CD4-positive, alpha-beta T cell treated with Interleukin-12 subunit alpha and Interleukin-12 subunit beta, for 1 hour (primary cell): ENCODE measurements at places on chromosomes 11 and 22.

DNA sequence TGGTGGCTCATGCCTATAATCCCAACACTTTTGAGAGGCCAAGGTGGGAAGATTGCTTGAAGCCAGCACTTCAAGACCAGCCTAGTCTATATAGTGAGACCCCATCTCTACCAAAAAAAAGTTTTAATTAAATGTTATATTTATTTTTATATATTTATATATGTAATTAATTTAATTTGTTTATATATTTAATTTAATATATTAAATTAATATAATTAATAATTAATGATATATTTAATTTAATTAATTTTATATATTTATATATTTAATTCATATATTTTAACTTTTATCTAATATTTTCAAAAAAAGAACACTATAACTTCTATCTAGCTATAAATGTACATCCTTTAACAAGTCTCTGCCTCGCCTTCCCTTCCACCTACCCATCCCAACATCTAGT, 104.8 kb downstream of the PAX6 start:
- DNase-seq: no peak

DNA sequence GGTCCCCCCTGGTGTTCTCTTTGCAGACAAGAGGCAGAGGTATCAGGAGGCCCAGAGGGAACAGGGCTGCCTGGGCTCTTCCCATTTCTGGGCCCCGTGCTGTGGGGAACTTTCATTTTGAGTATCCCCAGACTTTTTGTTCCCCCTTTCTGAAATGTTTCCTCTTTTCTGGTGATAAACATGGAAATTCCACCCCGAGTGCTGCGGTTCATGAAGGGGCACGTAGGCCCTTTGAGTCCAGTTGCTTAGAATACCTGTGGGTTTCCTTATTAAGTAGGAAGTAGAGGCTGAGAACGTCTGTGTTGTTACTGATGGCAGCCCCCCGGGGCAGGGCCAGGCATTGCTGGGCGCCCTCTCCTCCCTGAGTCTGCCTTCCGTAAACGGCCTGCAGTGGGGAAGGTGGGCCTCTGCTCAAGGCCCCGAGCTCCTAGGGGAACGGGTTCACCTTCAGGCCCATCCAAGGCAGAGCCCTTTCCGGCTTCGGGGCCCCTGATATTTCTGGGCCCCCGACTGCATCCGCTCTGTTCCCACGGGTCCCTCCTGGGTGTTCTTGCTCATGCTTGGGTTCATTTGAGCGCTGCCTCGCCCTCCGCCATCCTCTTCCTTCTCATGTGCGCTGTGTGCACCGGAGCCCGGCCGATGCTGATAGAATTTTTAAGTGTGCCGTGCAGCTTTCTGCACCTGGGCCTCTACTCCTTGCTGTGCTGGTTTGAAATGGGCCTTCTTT, 12.0 kb downstream of the TBC1D22A start:
- DNase-seq: no peak

- DNase-seq: no peak
Measured at GRCh38 chr11:113372309-113372708, 15.3 kb upstream of the ANKK1 start.

- no peak for DNase-seq
Measured at GRCh38 chr11:105357764-105358163, 218.2 kb upstream of the CARD18 start.

DNA sequence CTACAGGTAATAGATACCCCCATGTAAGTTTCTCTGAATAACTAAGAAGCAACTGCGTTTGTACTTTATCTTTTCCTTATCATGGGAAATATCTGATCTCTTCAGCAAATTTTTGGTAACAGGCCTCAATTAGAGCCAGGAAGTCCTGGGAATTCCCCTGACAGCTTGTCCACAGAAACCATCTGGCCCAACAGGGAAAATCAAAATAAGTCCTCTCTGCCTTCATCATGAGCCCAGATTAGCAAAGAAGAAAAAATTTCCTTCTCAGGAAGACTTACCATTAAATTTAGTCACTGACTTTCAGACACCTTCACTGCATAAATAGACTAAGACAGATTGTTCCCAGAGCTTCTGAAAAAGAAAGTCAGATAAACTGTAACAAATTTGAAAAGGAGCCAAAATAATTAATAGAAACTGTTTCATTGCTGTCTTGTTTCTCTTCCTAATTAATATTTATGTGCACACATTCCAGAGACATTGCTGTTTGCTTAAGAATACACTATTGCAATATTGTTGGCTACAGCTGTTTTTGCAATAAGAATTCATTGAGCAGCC, 278.1 kb upstream of the FAT3 start:
- DNase-seq: no peak

DNA sequence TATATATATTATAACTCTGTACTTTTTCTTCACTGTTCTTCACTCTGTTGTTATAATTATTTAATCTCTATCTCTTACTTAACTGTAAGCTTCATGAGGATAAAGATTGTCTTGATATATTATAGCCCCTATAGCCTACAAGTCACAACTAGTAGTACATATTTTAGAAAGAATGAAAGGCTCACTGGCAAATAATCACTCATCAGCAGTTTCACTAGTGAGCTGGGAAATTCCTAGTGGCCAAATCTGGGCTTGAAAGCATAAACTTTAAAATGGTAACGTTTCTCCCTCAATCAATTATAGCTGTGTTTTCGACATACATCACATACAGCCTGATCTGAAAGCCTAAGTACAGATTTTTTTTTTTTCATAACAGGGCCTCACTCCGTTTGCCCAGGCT, 42.5 kb downstream of the CTSC start:
- no peak for DNase-seq

GRCh38 chr22:23772649-23773473, at the start of gene MMP11:
Gene MMP11, plus strand, starts transcription at chr22:23772849. Its CDS starts 22 bp downstream, at chr22:23772871.
- peak; percentile 59 for DNase-seq

- DNase-seq: no peak
Measured at GRCh38 chr11:8335683-8336082, 72.0 kb upstream of the LMO1 start.

- no peak for DNase-seq
Measured at GRCh38 chr11:126583101-126583500, 227.6 kb downstream of the ST3GAL4 start.

DNA sequence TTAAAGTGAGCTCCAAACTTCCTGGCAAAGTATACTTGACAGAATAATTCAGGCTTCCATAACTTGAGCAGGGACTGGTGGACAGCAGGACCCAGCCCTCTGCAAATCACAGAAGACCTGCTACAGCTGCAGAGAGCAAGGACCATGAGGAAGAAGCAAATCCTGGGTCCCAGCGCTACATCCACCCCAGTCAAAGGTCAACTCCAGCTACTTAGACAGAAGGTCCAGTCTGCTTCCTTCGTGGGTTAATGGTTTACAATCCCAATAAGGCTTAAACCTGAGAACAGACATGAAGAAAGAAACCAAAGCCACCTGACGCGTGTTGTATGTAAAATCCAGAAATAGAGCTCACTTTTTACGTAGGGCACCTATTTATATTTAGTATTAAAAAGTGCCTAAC, 57.7 kb downstream of the SHANK2 start:
- DNase-seq: no peak

DNA sequence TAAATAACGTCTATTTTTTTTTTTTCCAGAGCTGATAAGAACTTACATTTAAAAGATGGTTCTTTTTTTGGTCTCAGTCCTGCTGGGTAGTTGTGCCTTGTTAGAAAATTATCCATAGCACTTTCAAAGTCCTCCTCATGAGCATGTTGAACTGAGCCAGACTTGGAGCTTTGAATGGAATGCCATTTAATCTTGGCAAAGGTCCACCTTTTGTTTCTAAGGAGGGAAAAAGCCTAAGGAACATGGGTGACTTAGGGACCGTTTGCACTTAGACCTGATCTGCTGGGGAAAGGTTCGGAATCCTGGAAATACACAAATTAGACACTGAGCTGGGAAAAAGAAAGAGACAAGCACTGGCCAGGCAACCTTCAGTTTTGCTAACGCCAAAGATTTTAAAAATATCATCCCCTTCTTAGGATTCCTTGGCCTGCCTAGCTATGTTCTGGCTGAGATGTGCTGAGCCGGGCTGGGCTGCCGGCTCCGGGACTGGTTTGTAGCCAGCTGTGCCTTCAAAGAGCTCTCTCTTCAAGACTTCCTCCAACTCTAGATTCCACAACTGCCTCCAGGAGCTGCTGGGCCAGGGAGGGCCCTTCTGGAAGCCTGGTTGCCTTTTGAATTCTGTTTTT, 67.4 kb downstream of the ENDOD1 start:
- DNase-seq: no peak

DNA sequence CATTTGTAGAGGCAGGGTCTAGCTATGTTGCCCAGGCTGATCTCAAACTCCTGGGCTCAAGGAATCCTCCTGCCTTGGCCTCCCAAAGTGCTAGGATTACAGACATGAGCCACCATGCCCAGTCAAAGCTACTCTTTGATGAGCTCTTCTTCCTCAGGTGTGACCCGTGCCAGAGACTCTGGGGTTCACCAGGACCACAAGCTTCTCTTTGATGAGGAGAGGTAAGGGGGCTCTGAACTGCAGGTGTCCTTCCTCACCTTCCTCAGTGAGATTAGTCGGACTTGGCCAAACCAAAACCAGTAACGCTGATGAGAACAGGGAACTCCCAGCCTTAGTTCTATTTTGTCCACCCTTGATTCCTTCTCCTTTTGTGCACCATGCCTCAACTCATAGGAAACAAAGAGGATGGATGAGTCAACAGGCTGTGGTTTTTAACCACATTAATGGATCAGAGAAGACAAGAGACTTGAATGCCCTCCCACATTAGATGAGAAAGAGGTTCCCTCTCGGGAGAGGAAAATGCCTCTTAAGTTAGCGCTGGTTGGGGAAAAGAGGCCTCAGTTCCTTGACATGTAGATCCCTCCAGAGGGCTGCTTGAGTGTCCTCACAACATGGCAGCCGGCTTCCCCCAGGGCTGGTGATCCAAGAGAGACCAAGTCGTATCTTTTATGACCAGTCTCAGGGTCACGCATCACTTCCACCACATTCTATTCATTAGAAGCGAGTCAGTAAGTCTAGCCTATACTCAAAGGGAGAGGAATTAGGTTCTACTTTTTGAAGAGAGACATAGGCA, 25.7 kb upstream of the CTR9 start:
- peak; percentile 24 for DNase-seq

- no peak for DNase-seq
Measured at GRCh38 chr22:38957046-38957770, at the start of gene APOBEC3A. Gene APOBEC3A, plus strand, starts transcription at chr22:38957609. Its CDS starts 83 bp downstream, at chr22:38957692.

- no peak for DNase-seq
Measured at GRCh38 chr22:44538051-44538450, 40.0 kb upstream of the RTL6 start.

DNA sequence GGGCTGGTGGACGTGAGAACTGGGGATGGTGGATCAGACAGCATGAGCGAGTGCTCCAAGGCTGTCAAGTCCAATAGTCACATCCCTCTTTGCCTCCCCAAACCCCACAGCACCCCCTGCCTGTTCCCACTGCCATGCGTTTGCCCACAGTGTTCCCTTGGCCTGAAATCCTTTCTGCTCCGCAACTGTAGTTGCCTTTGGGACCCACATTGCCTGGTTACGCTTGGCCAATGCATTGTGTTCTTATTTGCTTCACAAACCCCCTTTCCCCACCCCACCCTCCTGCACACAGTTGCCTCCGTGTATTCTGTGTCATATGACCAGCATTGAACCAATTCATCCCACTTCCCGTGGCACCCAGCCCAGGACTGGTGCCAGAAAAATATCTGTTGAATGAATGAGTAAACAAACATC, 2.1 kb upstream of the KIAA0930 start:
- DNase-seq: no peak

- peak; percentile 45 for DNase-seq
Measured at GRCh38 chr11:64762674-64763525, 3.1 kb upstream of the PYGM start.

DNA sequence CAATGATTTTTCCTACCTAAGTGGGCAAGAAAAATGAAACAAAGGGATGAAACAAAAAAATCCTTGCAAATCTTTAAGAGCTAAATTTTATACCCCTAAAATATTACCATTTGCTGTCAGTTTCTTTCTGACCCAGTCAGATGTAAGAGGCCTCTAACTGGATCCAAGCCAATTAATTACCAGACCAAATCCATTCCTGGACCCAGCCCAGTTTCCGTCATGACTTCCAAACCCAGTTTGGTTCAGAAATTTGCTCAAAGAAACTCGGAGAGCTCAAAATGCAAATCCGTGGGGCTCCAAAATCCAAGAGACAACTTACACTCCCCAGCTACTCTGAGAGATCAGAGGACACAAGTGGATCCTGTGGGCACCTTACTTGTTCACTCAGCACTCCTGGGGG, 46.8 kb downstream of the TRIM44 start:
- no peak for DNase-seq

DNA sequence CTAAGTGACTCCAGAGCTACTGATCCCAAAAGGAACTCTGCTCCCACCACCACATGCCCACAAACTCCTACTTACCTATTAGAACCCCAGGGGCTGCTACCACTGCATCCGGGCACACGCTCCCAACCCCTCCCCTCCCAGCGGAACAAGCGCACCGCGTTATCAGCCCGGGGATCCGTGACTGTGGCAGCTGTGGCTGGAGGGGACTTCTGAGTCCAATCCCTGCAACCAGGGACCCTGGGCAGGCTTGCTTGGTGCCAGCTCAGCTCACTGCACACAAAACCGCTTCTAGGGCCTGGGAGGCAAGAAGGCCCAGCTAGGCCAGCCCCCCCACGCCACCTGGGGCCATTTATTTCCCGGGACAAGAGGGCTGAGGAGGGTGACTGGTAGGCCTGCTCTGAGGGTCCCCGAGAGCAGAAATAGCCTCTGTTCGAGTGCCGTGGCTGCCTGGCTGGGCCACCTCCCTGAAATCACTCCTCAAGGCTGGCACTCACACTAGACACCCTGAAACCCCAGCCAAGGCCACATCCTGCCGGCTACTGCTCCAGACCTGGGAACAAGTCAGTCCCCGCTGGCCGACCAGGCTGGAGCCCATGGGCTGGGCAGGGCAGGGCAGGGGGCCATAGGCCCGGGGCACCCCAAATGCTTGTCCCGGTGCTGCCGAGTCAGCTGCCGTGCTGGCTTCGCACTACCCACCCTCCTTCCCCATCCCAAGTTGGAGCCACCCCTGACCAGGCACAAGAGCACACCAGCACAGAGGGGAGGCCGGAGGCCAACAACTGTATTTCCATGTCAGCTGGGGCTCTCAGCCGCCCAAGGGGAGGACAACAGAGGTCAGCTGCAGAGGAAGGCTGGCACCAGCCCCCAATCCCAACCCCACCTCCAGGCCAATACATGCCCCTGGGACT, 1.9 kb upstream of the IFITM10 start:
- DNase-seq: no peak

DNA sequence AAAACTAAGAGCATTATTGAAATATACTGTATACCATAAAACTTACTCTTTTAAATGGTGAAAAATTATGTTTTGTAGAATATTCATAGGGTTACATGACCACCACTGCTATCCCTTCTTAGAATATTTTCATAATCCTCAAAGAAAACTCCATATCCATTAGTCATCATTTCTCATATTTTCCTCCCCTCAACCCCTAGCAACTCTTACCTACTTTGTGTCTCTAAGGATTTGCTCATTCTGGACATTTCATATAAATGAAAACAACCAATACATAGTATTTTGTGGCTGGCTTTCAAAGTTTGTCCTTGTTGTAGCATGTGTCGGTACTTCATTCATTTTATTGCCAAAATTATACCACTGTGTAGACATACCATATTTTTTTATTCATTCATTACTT, 863.8 kb downstream of the KCNA4 start:
- no peak for DNase-seq
